ENCODE measurements at places on chromosomes 4 and X.
A peak's percentile ranks its signal among the peaks of the same experiment; 100 is the strongest.

GRCh38 chrX:51891821-51892551 lies 1.4 kb upstream of the MAGED1 start:
- peaks cover 28% of the 10 kb centered on the region for H3K4me1 ChIP-seq
- H3K4me3 ChIP-seq = peak overlapping the region; percentile 43
- peak overlapping the region; percentile 87 for H3K27ac ChIP-seq
- no peaks in the 10 kb centered on the region for H3K36me3 ChIP-seq

DNA sequence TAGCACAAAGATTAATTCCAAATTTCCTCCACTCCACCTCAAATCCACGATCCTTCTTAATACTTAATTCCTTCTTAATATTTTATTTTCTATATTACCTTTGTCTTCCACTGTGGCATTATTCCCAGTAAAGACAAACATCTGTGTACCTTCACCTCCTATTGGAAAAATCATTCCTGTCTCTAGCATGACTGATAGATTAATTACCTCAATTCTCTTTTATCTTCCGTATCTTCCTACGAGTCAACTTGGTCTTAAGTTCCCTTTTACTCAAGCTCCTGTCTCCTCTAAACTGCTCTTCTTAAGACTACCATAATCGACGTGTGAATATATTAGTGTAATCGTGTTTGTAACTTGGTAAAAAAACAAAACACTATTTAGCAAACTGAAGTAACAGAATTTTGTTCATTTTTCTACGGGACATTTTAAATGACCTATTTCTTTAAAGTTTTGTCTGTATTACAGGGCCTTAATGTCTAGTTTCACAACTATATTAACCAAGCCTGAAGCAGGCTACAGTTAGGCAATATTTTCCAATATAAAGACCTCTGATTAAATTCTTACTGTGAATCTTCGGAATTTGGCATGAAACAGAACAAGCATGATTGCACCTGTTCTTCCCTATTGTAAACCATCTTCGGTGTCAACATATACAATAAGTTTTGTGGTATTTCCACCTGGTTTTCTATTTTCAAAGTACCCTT lies 1.1 kb upstream of the USP38 start:
- no peaks in the 10 kb centered on the region for H3K27me3 ChIP-seq
- H3K4me1 ChIP-seq = peaks cover 58% of the 10 kb centered on the region
- peaks cover 4% of the 10 kb centered on the region for H3K36me3 ChIP-seq
- peak overlapping the region; percentile 96 for H3K27ac ChIP-seq

- H3K4me1 ChIP-seq = no peaks in the 10 kb centered on the region
- DNase-seq = no peak
- no peaks in the 10 kb centered on the region for H3K27me3 ChIP-seq
These were observed 109.4 kb downstream of the ZNF518B start for GRCh38 chr4:10347815-10348214.

DNA sequence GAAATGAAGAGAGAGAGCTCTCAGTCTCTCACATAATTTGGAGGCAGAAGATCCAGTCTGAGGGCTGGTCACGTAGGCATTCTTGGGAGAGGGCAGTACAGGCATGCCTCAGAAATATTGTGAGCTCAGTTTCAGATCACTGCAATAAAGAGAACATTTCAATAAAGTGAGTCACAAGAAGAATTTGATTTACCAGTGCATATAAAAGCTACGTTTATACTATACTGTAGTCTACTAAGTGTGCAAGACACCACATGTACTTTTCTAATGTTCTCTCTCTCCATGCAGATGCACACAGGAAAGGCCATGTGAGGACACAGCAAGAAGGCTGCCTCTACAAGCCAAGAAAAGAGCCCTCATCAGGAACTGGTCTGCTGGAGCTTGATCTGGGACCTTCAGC lies 583.5 kb upstream of the FAT1 start:
- H3K4me3 ChIP-seq = no peak overlapping the region
- no peaks in the 10 kb centered on the region for H3K27me3 ChIP-seq
- no peak overlapping the region for H3K27ac ChIP-seq
- H3K36me3 ChIP-seq = no peaks in the 10 kb centered on the region

DNA sequence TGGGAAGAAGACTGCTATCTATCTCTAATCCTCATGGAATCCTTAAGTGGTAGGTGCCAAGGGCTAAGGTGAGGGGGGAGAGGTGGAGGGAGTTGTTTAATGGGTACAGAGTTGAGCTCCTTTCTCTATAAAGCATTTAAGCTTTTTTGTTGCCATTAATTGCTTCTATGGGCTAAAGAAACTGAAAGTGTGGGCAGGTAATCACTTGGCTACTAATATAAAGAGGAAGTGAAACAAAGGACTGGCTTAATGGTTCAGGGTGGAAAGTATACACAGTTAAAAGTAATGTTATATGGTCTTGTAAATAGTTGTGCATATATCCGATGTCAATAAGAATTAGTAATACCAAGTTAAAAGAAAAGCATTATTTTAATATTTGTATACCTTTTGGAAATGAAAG lies 83.9 kb downstream of the POLA1 start:
- no peak for DNase-seq
- H3K27ac ChIP-seq = no peak overlapping the region
- H3K27me3 ChIP-seq = no peaks in the 10 kb centered on the region
- H3K4me1 ChIP-seq = no peaks in the 10 kb centered on the region
- no peaks in the 10 kb centered on the region for H3K36me3 ChIP-seq
- no peak overlapping the region for H3K4me3 ChIP-seq

Data from naive thymus-derived CD8-positive, alpha-beta T cell (primary cell).